Lung (tissue), 17 donors: ENCODE measurements at places on chromosomes 1 and 21. TPM values are rescaled to one million over a fixed set of nuclear protein-coding genes. Genes with fewer than 3 reads are reported as not detected.

The CFAP107 gene
- 1.3 TPM for total RNA-seq

The MEAF6 gene
- total RNA-seq: 54.0 TPM

The OLFML3 gene
- total RNA-seq: 27.4 TPM

DNA sequence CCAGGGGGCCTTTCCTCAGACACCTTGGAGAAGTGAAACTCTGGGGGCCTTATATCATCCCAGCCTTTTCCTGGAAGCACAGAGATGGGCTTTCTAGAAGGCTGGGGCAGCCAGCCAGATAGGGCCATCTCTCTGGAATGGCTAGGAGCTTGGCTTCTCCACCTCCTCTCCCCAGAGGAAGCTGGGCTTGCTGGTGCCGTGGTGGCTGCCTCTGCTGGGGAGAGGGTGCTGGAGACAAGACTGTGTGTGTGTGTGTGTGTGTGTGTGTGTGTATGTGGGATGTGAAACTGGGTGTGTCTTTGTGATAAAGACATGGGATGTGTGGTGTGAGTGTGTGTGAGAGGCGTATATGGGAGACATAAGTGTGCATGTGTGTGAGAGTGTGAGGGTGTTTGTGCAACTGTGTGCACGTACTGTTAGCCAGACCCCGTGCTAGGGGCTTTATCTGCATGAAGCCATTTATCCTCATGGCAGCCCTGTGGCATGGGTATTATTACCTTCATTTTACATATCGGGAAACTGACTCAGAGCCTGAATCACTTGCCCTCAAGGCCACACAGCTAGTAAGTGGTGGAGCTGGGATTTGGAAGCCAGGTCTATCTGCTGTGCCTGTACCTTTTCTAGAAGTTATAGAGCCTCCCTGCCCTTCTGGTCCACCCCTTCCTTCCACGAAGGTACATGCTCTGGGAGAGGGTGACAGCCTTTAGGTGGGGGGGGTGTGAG lies 44.2 kb downstream of the PTPRU start:
- no peak for DNase-seq

DNA sequence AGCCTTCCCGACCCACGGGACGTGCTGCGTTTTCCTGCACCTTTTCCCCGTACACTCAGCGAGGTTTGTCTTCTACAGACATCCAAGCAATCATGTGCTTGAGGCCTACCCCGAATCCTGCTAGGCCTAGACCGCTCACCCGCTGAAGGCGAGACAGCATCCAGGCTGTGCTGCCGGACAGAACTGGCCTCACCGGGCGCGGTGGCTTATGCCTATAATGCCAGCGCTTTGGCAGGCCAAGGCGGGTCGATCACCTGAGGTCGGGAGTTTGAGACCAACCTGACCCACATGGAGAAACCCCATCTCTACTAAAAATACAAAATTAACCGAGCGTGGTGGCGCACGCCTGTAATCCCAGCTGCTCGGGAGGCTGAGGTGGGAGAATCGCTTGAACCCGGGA lies 54.1 kb downstream of the ECE1 start:
- no peak for DNase-seq

GRCh38 chr1:58256041-58256440 lies 290.5 kb downstream of the OMA1 start:
- DNase-seq: no peak

- DNase-seq: no peak
Observed at GRCh38 chr1:211800925-211801607, 29.5 kb downstream of the LPGAT1 start.

- DNase-seq: no peak
Observed at GRCh38 chr21:38929652-38930051, 123.9 kb downstream of the ETS2 start.

DNA sequence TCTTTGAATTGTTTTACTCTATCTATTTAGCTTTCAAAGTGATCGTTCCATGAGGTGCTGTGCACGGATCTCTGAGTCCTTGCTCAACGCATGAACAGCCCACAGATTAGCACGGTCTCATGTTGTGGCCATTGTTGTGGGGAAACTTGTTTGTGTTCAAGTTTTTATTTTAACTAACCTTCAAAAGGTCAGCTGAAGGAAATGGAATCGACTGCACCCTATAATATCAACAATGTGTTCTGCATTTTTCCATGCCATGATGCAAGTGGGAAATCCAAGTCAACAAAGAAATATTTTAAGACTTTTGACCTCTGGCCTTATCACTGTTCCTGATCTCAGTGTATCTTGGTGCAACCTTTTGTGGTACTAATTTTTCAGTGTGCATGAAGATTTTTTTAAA lies 6.1 kb downstream of the SH2D1B start:
- DNase-seq: no peak

- DNase-seq: no peak
Observed at GRCh38 chr1:167161242-167161641, 59.4 kb upstream of the POU2F1 start.

GRCh38 chr1:11045428-11046269 lies 1.4 kb downstream of the MASP2 start:
- peak; percentile 30 for DNase-seq
